GM12892 (cell line): ENCODE measurements at places on chromosomes 13 and 19.

DNA sequence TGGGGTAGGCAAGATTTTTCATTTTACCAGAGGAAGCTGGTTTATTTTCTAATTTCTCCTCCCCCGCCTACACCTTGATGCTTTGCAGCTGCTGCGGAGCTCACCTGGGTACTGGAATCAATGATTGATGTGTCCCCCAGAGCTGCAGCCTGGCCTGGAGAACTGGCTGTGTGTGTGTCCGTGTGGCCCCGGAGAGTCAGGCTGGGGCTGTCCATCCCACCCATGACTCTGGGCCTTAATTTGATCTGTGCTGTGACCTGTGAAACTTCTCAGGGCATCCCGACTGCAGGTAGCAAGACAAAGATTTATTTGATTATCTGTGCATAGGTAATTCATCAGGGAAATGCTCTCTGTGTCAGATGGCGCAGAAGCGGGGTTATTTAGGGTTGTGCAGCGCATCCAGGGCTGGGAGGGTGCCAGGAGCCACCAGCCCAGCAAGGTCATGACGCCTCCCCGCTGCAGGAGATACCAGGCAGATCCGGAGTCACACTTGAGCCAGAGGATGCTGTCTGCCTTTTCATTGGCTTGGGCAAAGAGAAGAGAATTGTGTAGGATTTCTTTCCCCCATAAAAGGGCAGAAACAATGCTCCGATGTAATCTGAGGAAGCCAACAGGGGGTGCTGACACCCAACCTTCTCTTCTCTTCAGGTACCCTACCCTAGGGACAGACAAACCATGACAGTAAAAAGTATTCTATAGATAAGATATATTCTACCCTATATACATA is 346.6 kb downstream of the TSHZ3 start:
- no peak for DNase-seq

DNA sequence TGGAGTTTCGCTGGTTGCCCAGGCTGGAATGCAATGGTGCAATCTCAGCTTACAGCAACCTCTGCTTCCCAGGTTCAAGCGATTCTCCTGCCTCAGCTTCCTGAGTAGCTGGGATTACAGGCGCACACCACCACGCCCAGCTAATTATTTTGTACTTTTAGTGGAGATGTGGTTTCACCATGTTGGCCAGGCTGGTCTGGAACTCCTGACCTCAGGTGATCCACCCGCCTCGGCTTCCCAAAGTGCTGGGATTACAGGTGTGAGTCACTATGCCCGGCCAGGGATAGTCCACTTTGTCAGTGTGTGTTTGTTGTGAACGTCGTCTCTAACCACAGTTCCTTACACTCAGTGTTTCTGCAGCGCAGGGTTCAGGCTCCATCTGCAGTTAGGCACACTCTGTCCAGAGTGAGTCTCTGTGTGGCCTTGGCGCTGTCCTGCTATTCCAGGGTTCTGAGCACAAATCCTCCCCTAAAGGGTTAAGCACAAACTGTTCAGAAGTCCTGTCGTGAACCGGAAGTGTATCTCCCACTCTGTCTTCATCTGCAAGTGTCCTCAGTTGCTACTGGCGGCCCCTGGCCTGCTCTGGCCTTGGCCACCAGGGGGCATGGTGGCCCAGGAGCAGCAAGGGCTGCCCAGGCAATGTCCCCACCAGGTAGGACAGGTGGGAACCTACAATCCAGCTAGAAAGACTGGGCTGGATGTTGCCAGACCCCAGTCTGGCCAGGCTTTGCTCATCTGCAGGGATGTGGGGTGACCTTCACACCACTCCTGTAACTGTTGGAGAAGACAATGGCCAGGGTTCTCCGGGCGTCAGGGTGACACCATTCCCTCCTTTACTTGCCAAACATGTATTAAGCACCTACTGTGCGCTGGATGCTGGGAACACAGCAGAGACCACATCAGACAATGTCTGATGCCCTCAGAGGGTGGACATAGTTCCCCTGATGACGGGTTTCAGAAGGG is 38.8 kb upstream of the GATAD2A start:
- peak; percentile 69 for DNase-seq

- no peak for DNase-seq
Measured at GRCh38 chr13:94218537-94218936, 260.9 kb downstream of the DCT start.

GRCh38 chr19:9839415-9839814 is 4.3 kb downstream of the PIN1 start:
- no peak for DNase-seq

GRCh38 chr13:90498096-90498495 is 849.4 kb upstream of the MIR17HG start:
- DNase-seq, result no peak

DNA sequence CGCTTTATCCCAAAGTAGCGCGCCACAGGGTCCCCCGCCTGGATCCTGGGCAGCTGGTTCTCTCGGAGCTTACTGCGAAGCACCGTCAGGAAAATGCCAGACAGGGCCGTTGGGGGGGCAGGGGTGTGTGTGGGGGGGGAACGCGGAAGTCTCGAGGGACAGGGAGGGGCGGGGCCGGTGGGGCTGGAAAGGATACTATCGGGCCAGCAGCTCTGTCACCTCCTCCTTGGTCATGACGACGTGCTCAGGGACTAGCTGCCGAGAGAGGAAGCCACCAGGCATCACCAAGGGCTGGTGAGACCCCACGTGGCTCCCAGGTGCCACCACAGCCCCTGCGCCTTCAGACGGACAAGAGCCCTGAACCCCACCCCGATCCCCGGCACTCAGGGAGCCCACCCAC is 5.3 kb downstream of the POLR2E start:
- DNase-seq, result no peak

DNA sequence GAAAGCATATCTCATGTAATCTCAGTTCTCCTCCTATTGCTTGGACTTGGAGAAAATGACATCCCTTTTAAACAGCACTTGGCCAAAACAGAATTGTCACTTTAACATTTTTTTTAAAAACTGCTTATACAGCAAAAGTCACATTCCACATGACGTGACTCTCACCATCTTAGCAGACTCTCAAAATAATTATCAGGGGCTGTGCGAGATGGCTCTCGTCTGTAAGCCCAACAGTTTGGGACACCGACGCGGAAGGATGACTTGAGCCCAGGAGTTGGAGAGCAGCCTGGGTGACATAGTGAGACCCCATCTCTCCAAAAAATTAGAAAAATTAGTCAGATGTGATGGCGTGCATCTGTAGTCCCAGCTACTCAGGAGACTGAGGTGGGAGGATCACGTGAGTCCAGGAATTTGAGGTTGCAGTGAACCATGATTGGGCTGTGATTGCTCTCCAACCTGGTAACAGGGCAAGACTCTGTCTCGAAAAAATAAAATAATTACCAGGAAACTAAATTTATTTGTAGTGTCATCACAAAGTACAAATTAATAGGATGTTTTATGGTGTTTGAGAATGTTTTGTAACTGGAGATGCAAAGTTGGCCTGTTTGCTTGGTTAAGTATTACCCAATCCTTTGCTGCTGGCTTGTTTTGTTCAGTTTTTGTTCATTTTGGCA is 8.8 kb downstream of the SAFB start:
- no peak for DNase-seq

GRCh38 chr19:18185538-18185937 is 7.5 kb upstream of the MPV17L2 start:
- no peak for DNase-seq

- no peak for DNase-seq
Measured at GRCh38 chr13:49641801-49642291, 13.5 kb downstream of the ARL11 start.

GRCh38 chr13:67225252-67226159 is 4.6 kb downstream of the PCDH9 start:
- DNase-seq, result no peak

- no peak for DNase-seq
Measured at GRCh38 chr19:39671739-39672363, 16.1 kb downstream of the LGALS16 start.

- no peak for DNase-seq
Measured at GRCh38 chr13:25608181-25608580, 236.4 kb downstream of the ATP8A2 start.

DNA sequence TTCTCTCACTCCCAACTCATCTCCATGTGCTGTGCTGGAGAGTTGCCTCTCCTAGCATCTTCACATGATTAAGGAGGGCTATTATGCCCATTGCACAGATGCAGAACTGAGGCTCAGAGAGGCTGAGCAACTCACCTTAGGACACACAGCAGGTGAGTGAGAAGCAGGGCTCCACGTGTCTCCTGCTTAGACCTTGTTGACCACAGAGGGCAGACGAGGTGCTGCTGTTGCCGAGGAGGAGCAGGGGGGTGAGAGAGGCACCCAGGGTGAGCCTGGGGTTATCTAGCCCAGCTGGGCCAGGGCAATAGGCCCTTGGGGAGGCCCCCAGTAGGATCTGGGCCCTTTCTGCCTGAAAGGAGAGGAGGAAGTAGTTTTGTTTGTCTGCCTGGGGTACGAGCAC is 2.4 kb upstream of the HSH2D start:
- peak; percentile 52 for DNase-seq

DNA sequence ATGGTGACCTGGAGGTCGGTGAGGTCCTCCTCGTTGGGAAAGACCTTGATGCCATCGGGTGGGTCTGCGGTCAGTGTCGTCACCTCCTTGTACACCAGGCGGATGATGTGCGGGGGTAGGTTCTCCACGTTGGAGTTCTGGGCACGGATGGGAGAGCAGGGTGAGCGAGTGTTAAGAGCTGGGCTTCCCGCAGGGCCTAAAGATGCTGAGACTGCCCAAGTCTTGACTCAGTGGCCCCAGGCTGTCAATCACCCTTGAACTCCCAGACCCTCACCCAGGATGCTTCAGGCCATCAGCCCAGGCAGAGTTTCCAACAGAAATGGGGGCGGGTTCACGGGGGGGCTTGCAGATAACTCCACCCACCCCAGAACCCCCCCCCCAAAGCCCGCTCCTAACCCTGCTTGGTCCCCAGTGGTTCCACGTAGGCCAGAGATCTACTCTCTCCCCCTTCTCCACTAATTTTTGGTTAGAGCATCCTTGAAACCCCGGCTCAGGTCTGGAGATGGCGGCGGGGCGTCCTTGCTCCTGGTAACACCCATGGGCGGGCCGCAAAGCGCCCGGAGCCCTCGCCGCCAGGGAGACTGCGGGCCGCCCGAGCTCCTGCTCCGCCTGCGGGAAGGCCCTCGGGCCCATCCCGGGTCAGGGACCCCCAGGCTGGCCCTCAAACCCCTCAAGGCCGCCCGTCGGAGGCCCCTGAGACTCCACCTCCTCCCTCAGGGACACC is 600 bp downstream of the UBE2S start:
- peak; percentile 53 for DNase-seq

DNA sequence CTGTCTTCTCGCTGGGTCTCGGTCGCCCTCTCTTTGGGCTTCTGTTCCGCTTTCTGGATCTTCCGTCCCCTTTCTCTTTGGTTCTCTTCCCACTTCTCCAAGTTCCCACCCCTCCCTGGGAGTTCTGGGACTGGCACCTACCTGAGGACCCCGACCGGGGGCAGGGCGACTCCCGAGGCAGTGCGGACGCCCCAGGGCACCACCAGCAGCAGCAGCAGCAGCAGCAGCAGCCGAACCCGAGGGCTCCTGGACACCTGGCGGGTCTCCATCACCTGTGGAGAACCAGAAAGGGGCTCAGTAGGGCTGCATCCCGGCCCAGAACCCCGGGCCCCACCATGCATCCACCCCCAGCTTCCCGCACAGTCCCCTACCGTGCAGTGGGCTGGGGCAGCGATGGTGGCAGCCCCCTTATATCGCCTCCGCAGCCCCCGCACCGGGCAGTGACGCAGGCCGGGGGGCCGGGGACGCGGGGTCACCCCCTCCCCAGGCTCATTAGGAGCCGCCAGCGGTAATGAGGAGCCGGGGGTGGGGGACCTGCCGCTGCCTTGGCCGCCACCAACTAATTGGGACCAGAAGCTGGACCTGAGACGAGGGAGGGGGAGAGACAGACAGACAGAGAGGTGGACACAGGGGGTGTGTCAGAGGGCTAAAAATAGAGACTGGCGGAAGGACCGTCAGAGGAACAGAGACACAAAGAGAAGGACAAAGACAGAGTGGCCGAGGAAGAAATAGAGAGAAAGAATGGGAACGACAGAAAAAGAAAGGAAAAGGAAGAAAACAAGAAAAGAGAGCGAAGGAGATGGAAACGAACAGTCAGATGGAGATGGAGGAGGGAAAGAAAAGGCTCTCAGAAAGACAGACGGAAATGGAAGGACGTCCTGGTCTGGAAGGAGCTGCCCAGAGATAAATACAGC is at the start of gene PTH2:
Gene PTH2, minus strand, starts transcription at position 371 of the 914 bp plus-strand sequence. Its CDS starts 102 bp downstream, at position 269.
- DNase-seq, result no peak

DNA sequence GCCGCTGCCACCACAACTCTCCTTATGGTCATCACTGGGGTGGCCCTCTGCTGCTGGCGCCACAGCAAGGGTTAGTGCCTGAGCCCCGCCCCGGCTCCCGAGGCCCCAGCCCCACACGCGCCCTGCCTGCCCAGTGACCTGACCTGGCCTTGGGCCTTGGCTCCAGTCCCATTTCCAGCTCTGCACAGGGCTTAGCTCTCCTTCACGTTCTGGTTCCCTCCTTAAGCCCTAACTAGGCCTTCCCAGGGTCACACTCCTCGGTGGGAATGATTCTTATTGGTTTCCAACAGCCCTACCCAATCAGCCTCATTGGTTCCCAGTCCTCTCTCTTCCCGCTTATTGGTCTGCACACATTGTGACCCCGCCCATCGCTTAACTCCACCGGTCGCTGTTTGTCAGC is 5.8 kb downstream of the KIRREL2 start:
- no peak for DNase-seq

DNA sequence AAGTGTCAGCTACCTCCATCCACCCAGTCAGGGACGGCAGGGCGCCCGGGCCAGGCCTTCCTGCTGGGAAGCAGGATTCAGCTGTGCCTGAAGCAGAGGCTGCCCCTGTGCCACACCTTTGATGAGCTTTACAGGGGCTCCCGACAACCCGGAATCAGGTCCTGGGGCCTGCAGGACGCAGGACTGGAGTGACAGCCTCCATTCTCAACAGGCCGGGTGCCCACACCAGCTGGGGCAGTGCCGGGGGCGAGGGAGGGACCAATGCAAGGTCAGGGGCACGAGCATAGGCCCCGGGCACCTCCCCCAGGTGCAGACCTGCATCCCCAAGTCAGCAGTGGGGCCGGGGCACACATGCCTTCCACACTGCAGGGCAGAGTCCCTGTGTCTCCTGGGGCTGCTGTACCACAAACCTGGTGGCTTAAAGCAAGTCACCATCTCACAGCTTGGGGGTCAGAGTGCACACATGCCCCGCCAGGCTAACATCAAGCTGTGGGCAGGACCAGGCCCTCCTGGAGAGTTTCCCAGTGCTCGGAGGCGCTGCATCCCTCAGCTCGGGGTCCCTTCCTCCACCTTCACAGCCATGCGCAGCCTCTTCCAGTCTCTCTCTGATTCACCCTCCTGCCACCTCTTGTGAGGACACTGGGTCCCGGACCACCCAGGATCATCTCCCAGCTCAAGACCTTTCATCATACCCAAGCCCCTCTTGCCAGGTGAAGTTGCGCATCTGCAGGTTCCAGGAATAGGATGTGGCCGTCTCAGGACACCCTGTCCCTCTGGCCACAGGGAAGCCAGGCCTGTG is 13.4 kb downstream of the UBXN6 start:
- DNase-seq, result no peak
